ENCODE measurements at places on chromosomes 2 and 18. TPM values are rescaled to one million over a fixed set of nuclear protein-coding genes. Genes with fewer than 3 reads are reported as not detected.

FZD7 gene
- total RNA-seq: 49.9 TPM

- DNase-seq: no peak
These were observed 208.8 kb upstream of the CRIM1 start for GRCh38 chr2:36146765-36147164.

DNA sequence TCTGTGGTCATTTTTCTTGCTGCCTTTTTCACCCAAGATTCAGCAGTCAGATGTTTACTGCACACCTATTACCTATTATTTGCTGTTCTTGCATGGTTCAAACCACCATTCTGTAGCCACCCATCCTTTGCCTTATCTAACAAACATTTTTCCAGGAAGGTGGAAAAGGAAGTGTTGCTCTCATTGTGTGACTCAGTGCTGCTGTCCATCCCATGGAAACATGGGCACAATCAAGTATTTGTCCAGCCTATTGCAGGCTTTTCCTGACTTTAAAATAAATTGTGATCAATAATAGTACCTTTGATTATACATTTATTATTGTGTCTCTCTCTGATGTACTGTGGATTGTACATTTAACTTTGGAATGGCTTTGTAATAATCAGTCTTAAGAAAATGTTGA is 53.2 kb downstream of the USP14 start:
- DNase-seq: no peak

MFSD2B gene
- total RNA-seq: not detected

EFR3B gene
- 0.49 TPM for total RNA-seq

DNA sequence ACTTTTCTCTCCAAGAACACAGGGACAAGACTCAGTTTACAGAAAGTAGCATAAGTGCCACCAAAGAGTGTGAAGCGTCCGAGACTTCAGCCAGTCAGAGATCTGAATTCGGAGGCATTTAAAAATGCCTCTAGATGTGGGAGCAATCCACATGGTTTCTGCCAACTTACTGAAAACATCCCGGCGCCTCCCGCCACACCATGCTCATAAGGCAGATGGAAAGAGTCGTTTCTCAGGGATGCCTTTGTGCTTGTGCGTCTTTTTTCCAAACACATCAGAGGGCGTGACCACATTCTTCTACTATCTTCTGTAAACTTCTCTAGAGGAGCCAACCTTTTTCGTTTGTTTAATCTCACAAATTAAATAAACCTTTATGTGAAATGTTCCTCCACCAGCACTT is 88.7 kb downstream of the NRP2 start:
- no peak for DNase-seq

PRKAG3 gene
- total RNA-seq: not detected

SLC5A7 gene
- 2.9 TPM for total RNA-seq

RAB17 gene
- 2.8 TPM for total RNA-seq

DNA sequence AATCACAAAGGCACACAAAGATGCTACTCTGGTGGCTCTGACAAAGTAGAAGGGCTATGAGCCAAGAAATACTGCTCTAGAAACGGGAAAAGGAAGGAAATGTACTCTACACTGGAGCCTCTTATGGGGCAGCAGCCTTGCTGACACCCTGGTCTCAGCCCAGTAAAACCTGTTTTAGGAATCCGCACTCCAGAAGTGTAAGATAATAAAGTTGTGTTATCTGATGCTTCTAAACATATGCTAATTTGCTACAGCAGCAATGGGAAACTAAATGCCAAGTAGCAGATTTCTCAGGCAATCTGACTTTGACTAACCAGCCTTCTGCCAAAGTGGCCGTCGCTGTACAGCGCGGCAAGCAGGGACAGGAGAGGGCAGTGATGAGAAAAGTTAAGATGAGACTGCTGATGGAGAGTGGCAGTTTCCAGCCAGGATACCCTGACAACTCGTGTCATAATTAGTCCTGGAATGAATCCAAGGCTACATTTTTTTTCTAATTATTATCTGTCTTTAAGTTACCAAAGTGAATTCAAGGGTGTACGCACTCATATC is 99.0 kb downstream of the NETO1 start:
- DNase-seq: no peak

GRCh38 chr2:69983392-69983966 is 22.0 kb upstream of the ASPRV1 start:
- no peak for DNase-seq

INHBB gene
- total RNA-seq: 1.4 TPM

DNA sequence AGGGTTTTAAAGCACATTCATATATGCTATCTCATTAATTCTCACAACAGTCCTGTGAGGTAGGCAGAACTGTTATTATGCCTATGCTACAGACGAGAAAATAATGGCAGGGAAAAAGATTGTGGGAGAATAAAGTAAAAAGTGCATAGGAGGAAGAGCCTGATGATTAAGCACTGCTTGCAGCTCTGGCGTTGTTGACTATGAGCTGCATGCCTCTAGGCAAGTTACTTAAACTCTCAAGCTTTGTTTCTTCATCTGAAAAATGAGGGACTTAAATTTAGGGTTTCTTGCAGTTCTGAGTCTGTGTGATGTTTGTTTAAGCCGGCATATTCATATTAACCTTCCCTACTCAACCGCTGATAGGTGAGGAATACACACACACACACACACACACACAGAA is 51.6 kb upstream of the RAPH1 start:
- no peak for DNase-seq

DNA sequence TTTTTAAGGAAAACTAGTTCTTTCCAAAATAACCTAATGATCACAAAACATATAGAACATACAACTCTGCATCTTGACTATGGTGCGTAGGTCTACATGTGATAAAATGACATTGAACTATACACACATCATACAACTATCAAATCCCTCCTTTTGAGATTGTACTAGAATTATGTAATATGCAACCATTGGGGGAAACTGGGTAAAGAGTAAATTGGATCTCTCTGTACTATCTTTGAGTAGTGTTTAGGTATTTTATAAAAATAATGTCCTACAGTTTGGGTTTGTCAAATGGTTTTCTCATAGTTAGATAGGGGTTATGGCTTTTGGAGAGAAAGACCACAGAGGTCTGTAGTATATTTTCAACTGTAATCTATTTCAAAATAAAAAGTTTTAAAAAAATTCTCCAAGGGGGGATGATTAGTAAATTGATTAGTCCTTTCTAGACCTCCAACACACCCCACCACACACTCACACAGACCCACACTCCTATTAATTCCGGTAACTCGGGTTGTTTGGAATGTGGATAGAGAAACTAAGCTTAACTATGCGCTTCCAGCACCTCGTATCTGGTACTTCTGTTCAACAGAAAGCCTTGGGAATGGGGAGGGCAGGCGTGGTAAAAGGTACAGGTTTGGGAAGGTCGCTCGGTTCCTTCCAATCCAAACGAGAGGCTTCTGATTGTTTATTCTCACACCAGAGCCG is 695 bp upstream of the BIRC6 start:
- no peak for DNase-seq

DNA sequence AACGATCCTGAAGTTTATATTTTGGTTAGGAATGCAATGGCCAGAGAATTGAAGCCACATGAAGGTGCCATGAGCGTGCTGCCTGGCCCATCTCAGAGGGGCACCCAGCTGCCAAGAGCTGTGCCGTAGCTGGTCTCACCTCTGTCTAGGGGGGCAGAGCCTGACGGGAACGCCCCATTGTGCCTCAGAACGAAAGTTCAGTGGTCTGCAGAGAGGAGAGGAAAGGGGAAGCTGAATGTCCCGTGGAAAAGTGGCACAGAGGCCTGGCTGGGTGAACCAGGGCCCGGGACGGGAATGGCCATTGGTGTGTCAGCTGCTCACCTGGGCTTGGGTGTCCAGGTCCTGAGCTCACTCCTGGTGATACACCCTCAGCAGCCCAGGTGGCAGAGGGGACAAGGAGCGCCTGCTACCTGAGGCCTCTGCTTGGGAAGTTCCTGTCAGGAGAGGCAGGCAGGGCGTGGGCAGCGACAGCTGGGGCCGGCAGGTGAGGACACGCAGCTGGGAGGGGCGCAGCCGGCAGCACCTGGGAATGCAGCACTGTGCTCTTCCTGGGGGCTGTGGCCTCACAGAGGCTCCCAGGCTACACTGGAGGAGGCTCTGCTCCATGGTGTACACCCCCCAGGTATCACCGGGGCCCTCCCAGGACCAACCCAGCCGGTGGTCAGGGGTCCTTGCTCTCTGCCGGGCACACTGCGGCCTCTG is 67.3 kb downstream of the PARD6G start:
- no peak for DNase-seq

GRCh38 chr18:27411911-27412310 is 226.8 kb upstream of the CHST9 start:
- DNase-seq: no peak

RNF152 gene
- 11.5 TPM for total RNA-seq

POU3F3 gene
- 0.95 TPM for total RNA-seq

- peak; percentile 58 for DNase-seq
These were observed 229.5 kb downstream of the ATAD2B start for GRCh38 chr2:23697256-23698075.

ACKR3 gene
- 39.1 TPM for total RNA-seq

- DNase-seq: no peak
These were observed 12.3 kb downstream of the ARL6IP6 start for GRCh38 chr2:152730591-152731333.

GRCh38 chr2:176118601-176119339 is 2.2 kb downstream of the HOXD10 start:
- no peak for DNase-seq

FARSB gene
- total RNA-seq: 15.3 TPM

DNA sequence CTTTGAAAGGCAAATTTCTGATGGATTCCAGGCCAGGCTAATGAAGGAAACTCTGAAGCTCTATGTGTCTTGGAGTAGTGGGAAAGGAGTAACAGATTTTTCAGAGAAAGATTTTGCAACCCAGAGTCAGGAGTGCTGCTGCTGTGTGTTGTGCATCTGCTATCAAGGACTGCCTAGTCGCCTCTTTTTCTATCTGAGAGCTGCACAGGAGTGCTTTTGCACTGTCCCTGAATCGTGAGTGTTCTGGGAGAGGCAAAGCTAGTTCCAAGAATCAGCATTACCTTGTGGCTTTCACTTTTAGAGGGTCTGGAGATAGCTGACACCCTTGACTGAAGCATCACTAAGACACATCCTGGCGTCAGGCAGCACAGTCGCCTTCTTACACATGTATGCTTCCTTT is 336.4 kb downstream of the PARD3B start:
- DNase-seq: no peak

KATNAL2 gene
- total RNA-seq: 18.8 TPM

GRCh38 chr2:8566774-8567468 is 114.9 kb upstream of the ID2 start:
- peak; percentile 38 for DNase-seq

GRCh38 chr18:70289351-70290312 is 787 bp downstream of the SOCS6 start:
- no peak for DNase-seq

DNA sequence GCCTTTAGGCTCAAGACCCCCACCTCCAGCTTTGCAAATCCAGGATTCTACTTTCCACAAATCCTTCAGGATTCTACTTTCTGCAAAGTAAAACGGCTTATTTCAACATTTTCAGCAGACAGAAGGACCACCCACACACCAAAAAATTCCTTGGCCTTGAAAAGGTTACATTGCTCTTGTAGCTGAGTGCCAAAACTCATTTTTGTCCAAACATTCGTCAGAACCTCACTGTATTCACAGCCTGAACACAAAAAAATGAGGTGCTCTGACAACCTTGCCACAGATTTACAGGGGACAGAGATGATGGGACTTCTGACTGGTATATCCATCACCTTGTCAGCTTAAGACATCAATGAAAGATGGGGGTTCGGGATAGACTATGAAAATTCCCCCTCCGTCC is 63.0 kb upstream of the COX7A2L start:
- no peak for DNase-seq

GRCh38 chr18:76405681-76406356 is 89.2 kb downstream of the ZNF516 start:
- peak; percentile 79 for DNase-seq

- DNase-seq: no peak
These were observed 63.3 kb downstream of the DTNA start for GRCh38 chr18:34773378-34773777.

- no peak for DNase-seq
These were observed 33.2 kb downstream of the ANKRD29 start for GRCh38 chr18:23629444-23629946.

- DNase-seq: peak; percentile 59
These were observed 16.5 kb downstream of the SLC4A3 start for GRCh38 chr2:219643788-219644398.

TMEM237 gene
- 21.3 TPM for total RNA-seq

DNA sequence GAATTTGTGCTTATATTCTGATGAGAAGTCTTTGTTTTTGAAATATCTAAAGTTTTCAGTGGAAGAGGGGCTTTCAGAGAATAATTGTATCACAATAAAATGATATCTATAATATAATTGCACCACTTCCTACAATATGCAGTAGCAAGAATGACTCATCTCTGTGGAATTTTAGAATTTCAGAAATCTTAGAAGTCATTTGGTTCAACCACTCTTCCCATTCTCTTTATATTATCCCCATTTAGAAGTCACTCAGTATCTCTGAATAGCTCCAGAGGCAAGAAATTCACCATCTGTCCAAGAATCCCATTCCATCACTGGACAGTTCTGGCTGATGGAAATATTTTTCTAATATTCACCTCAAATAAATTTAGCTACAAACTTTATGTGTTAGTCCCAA is 59.3 kb upstream of the CCDC68 start:
- no peak for DNase-seq

DNA sequence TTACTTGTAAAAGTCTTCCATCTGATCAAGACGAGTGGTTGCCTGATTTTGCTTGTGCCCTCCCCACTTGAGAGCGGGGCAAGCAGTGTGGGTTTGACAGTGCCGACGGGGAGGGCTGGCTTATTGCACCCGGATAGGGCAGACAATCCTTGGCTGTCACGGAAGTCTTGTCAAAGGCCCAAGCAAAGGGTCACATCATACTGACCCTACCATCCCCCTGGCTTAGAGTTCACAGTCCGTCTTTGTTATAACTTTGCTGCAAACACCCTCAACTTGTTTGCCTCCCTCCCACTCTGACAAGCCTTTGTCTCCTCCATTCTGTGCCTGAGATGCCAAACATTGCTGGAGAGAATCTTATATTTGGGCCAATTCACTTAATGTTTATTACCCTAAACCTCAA is 165.9 kb upstream of the MSH6 start:
- DNase-seq: no peak

CASP8 gene
- 8.6 TPM for total RNA-seq

All from sigmoid colon (tissue), 7 donors.